ENCODE measurements at places on chromosomes 6 and 20.

DNA sequence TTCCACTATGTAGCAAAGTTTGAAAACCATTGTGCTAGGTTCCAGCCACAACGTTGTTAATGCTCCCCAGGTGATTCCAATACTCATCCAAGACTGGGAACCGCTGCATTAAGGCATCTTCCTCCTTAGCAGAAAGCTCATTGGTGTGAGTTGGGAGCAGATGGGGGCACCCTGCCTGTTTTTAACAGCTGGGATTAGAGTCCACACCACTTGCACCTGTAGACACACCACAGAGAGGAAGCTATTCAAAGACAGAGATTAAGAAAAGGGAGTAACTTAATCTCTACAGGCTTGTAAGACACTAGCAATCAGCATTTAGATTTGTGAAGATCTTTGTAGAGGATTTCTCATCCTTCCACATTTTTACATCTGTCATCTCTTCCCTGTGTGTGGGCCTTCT is 333.9 kb upstream of the SOX4 start:
- no peak for DNase-seq

DNA sequence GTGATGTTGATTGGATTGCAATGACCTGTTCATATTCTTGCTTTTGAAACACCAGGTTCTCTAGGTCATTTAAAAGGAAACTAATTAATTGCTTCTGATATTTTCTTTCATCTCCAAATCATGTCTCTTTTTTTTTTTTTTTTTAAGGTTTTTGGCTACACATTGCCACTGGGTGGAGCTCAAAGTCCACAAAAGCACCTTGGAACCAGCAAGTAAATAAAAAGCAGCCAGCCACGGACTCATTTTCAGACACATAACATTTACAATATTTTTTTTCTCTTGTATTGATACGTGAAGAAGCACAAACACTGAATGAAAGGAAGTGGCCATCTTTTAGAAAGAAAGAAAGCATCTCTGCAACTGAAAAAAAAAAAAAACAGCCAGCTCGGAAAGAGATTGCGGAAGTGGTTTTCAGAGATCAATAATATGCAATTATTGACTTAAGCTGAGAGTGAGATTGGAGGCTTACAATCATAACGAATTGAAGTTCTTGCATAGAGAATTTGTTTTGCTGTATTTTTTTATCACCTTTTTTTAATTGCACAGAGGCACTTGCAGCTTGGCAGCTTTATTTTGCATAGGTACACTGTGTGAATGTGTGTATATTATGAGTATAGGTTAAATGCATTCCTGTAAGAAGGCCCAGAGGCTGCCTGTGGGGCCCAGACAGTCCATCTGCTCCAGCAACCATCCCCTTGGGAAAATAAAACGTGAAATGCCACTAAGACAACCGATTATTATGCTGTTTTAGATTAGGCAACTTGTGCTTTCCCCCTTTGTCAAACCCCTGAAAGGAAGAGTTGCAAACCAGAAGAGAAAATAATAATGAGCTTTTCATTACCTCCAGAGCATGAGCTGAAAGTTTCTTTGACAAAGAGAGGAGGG is 28.2 kb downstream of the CGA start:
- peak; percentile 48 for DNase-seq

DNA sequence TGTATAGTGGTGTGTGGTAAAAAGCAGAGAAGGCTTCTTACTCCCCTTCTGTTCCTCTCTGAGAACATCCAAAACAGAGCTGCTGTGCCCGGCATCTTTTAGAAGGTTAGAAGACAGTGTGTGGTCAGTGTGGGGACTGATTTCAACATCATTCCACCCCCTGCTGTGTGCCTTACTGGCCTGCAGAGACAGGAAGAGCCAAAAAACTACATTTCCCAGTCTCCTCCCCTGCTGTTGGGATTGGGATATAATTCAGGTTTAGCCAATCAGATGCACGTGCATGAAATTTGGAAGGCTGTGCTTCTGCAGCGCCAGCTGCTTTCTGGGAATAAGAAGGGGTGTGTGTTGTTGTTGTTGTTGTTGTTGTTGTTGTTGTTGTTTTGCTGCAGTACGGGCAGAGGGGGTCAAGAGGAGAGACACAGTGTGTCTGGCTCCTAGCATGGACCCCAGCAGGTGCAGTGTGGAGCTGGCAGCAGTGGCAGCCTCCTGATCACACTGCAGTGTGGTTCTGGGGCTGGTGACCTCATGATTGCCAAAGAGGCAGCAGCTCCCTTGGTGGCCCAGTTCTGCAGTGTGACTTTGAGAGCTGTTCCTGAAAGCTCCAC is 74.7 kb downstream of the MRPL14 start:
- DNase-seq: no peak

DNA sequence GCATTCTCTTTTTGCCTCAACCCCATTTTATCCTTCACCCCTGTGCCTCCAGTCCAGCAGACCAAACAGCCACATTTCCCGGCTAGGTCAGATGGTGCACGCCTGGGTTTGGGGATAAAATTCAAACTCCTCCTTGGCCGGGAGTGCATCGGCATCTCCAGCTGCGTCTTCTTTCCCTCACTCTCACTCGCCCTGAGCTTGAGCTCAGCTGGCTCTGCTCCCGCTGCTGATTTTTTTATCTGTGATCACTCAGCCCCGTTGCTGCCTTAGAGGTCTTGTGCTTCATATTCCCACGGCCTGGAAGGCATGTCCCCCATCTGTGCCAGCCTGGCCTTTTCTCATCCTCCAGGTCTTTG is 6.8 kb upstream of the EZR start:
- no peak for DNase-seq

- no peak for DNase-seq
Measured at GRCh38 chr6:100593522-100593921, 128.8 kb upstream of the SIM1 start.

DNA sequence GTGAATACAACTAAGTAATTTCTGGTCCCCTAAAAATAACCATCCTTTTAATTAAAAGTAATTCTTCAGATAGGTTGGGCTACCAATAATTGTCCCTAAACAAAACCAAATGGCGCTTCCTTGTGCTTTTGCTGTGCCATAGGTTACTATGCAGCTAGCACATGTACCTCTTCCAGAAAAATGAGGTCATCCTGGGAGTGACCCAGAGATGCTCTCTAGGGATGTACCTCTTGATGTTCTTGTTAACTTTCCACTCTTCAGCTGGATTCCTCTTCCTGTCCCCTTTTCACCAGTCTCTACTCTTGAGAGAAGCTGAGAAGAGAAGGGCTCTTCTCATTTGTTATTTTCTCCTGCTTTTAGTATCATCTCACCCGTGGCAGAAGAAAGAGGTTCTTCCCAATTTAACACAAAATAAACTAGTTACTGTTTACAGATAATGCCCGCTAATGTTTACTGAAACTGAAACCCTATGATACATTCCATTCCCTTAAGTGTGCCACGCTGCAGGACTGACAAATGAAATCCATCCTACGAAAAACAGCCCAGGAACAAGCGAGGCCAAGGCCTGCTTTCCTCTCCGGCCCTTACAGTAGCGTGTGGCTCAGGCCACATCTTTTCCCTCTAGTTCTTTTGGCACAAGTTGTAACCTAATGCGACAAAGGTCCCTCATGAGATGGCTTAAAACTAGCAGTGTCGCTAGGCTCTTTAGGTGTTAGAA is 24.2 kb downstream of the MRS2 start:
- no peak for DNase-seq

- no peak for DNase-seq
Measured at GRCh38 chr6:170147056-170147787, 143.7 kb downstream of the DLL1 start.

DNA sequence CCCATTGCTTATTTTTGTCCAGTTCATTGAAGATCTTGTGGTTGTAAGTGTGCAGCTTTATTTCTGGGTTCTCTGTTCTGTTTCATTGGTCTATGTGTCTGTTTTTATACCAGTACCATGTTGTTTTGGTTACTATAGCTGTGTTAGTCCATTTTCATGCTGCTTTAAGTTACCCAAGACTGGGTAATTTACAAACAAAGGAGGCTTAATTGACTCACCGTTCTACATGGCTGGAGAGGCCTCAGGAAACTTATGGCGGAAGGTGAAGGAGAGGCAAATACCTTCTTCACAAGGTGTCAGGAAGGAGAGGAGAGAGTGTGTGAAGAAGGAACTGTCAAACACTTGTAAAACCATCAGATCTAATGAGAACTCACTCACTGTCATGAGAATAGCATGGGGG is 29.9 kb upstream of the FERMT1 start:
- DNase-seq: no peak

- DNase-seq: no peak
Measured at GRCh38 chr6:129491436-129491835, 218.5 kb downstream of the ARHGAP18 start.

DNA sequence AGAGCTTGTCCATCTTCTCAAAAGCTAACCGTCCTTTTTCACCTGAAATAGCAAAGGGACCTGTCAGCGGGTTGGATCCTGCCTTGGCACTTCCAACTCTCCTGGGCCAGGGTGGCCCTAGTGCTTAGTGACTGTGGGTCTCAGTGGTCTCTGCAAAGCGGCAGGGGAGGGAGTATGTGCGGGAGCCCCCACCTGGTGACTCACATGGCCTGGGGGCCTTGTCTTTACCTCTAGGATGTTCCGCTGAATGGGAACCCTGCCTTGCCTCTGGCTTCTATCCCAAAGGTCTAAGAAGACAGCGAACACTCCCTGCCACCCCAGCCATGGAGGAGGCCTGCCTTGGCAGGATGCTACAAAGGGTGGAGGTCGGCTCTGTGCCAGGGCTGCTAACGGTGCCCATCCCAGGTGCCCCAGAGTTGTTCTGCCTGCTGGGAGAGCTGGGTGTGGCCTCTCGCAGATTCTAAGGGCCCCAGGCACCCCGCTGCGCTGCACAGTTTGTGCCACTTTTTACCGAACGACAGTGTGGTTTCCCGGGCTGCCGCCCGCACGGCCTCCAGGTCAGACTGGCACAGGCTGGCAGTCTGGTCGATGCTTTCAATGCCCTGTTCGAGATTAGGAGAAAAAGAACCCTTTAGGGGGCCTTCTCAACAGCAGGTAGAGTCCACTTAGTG is 77.2 kb downstream of the PTPN1 start:
- no peak for DNase-seq

- no peak for DNase-seq
Measured at GRCh38 chr6:168497381-168497780, 56.4 kb downstream of the SMOC2 start.

DNA sequence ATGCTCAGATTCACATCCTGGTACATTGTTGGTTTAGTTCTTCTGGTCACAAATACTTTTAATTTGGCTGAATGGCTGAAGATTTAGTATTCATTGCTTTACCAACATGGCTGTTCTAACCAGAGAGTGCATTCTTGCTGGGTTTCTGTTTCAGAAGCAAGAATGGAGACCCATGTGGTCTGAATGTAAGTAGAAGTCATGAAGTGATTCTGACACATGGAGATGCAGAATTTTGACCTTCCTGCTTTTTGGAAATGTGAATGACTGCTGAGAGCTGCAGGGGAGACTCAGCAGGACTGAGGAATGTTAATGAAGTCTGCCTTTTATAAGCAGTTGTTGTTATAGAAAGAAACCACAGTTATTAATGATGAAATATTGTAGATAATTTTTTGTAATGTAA is 576.1 kb upstream of the MARCKS start:
- no peak for DNase-seq

- no peak for DNase-seq
Measured at GRCh38 chr6:339480-339879, 47.2 kb downstream of the DUSP22 start.

GRCh38 chr20:25258828-25259227 is 10.9 kb downstream of the PYGB start:
- DNase-seq: no peak

DNA sequence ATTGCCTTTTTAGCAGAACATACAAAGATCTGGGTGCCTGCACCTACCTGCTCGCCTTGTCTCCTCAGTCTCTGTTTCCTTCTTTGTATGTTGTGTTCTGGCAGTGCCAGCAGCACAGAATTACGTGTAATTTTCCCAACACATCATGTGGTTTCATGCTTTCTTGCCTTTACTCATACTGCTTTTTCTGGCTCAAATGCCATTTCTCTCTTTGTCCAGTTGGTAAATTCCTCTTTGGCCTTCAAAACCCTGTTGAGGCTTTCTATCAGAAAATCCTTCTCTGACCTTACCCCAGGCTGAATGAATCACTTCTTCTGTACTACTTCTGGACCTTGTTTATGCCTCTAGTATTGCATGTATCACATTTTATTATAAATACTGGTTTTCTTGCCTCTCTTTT is 31.8 kb downstream of the L3MBTL3 start:
- no peak for DNase-seq

DNA sequence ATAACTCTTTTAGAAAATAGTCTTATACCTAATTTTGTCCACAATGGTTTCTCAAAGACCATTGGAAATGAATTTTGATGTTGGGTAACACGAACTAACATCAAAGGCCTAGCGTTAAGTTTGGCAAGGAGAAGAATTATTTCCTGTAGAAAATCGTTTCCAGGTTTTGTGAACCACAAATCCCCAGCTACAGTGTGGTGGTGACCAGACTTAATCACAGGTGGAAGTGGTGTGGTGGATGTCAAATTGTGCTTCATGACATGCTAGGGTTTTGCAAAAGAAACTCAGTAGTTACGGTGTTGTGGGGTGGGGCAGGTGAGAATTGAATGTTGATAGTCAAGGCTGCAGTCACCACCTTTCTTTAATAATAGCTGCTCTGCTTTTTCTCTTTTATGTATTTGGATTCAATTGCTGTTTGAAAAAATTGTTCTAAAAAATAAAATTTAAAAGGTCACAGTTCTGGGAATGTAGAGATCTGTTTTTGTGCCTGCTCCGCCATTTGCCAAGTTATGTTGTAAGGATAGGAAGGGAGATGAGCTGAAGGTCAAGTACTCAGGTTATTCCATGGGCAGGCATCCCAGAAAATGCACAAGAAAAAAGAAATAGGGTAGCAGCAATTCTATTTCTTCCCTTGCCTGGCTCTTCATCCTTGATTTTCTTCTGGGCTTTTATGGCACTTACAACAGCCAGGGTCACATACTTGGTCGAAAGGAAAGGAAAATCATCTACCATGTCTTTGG is 83.6 kb downstream of the F13A1 start:
- DNase-seq: no peak

DNA sequence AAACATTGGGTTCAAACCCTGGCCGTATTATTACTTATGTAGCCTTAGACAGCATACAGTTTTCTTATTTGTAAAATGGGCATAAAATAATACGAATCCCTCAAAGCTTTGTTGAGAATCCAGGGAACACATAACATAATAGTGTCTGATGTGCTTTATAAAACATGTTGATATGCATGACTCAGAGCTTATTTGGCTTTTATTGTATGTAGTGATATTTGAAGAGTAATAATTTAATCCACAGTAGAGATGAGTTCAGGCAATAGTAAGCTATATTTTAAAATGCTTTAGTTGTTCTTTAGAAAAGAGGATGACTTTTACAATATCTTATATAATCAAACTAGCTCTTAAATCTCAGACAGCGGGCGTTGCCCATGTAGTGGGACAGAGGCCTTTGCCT is 176.4 kb downstream of the SIM1 start:
- DNase-seq: no peak

DNA sequence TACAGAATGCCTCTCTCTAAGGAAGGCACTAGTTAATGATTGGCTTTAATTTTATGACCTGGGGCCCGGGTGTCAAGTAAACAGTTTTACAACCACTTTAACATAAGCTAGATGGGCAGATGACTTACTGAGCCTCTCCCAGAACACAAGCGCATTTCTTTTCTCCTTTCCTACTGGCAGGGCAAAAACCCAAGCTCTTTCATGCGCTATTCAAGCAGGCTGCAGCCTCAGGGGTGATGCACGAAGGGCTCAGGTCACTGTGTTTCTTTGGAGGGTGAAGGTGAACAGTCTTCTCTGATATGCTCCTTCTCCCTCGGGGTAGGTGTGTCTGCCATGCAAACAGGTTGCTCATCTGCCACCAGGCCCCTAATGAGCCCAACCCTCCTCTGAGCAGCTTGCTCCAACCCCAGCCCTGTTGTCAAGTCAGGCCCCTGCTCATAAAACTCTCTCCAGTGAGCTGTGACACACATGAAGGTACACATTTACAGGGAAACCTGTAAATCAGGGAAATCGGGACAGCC is 73.5 kb upstream of the CDH4 start:
- DNase-seq: peak; percentile 20

All from nephron progenitor cell (in vitro differentiated cells).